Vagina (tissue), 2 donors: ENCODE measurements at places on chromosomes 1 and 21. TPM values are rescaled to one million over a fixed set of nuclear protein-coding genes. Genes with fewer than 3 reads are reported as not detected.

Gene IL19
- total RNA-seq, result not detected

- DNase-seq, result no peak
Measured at GRCh38 chr1:181105134-181106021, 16.9 kb downstream of the IER5 start.

Gene KCNE2
- not detected for total RNA-seq

Gene LCE6A
- not detected for total RNA-seq

DNA sequence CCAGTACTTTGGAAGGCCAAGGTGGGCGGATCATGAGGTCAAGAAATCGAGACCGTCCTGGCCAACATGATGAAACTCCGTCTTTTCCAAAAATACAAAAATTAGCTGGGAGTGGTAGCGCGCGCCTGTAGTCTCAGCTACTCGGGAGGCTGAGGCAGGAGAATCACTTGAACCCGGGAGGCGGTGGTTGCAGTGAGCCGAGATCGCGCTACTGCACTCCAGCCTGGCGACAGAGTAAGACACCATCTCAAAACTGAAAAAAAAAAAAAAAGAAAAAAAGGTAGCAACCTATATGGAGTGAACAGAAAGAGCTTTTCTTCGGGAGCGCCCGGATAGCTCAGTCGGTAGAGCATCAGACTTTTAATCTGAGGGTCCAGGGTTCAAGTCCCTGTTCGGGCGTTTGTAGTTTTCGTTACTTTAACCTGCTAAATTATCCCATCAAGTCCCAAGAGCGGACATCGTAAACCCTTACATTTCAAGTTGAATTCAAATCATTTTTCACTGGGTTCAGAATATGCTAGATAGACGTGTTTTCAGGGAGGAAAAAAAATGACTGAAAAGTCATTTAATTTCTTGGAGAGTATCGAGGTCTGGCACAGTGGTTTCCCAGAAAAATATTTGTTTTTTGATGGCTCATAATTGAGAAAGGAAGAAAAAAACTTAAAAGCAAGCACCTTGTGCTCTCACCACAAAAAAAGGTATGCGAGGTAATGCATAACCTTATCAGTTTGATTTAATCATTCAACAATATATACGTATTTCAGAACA, 9.8 kb upstream of the MDM4 start:
- DNase-seq, result no peak

GRCh38 chr1:41444246-41444645, 40.2 kb downstream of the EDN2 start:
- DNase-seq, result no peak

Gene RNU1-1
- 19,908 TPM for total RNA-seq

DNA sequence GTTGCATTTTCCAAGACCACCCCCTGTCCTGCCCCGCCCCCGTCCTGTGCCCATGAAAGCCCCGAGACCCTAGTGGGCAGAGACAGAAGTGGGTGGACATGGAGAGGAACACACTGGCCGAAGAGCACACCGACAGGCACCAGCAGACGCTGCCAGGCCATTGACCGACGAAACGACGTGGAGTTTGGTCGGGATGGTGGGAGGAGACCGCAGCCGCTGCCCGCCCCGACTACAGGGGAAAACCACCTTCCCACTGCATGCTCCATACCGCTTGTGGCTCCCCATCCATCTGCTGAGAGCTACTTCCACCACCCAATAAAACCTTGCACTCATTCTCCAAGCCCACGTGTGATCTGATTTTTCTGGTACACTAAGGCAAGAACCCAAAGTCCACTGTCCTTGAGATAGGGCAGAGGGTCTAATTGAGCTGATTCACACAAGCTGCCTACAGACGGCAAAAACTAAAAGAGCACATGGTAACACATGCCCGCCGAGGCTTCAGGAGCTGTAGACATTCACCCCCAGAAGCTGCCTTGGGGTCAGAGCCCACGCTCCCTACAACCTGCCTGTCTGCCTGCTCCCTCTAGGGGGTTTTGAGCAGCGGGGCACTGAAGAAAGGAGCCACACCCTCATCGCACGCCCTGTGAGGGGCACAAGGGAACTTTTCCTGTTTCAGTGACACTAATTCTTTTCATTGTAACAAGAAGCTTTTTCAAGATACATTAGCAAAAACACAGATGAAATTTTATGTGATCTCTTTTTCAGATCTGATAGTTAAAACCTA, 81.2 kb upstream of the RAB3GAP2 start:
- no peak for DNase-seq

DNA sequence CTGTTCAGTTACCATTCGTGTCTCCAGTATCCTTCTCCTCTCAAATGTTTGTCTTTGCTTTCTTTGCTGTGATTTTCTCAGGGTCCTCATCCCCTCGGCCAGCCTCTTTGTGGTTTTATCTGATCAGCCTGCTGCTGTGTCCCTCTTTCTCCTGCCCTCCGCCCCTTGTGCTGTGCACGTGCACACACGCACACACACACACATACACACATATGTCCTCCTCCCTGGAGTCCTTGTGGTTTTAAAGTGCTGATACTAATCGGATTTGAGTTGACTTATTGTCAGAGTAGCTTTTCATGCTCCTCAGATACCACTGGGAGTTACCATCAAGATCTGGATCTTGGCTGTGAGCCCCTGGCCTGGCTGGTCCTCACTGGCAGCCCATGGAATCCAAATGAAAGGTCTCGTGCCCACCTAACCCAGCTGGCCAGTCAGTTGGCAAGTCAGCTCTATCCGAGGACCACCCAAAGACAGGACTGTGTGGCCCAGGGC, 34.1 kb downstream of the QSOX1 start:
- no peak for DNase-seq

DNA sequence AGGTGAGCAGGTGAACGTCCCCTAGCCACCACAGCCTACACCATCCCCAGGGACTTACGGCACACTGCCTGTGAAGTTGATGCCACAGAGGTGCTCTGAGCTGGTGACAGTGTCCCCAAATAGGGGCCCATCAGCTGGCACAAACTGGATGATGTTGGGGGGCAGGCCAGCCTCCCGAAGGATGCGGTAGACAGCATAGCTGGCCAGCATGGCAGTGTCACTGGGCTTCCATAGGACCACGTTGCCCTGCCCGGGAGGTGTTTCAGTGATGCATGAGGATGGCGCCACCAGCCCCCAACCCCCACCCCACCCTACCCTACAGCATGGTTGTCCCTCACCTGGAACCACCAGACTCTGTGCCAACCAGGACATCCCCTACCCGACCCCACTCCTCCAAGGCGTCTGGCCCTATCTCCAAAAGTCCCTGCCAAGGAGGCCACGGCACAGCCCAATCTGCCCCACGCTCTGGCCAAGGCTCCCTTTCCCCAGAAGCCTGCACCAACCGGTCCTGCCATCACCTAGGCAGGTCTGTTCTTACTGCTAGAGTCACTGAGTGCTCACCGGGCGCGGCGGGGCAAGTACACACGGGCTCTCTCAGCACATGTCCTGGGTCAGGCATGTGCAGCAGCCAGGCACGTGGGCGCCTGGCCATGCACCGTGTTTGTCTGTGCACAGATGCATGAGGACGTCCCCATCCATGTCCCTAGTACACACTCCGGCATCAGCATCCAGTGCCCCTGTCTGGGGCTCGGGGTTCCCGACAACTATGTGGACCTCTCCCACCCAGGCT, 20.5 kb downstream of the ALDH4A1 start:
- no peak for DNase-seq

DNA sequence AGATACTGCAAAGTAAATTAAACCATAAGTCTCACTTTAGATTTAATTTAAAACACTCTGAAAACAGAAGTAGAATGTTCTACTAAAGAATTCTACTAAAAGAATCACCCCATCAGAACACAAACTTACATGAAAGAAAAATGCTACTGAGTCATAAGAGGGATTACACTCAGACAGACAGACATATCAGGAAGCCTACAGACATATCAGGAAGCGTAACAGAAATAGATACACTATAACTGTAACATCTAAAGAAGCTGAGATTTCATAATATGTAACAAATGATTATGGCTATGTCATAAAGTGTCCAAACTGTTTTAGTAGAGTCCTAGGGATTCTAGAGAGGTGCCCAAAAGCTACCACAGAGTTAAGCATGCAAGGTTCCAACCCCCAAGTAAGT, 23.9 kb downstream of the FOXJ3 start:
- no peak for DNase-seq
